Renal cortical epithelial cell (primary cell): ENCODE measurements at places on chromosomes 3 and 15. TPM values are rescaled to one million over a fixed set of nuclear protein-coding genes. Genes with fewer than 3 reads are reported as not detected.

The GOLGA8S gene
- 0.10 TPM in 1 of 2 replicates, not detected in the other for total RNA-seq

The NR2F2 gene
- 6.1 and 37.3 TPM in 2 replicates for total RNA-seq

The SAMMSON gene
- not detected in 2 replicates for total RNA-seq

The ITGA11 gene
- total RNA-seq = under 0.01 and 9.2 TPM in 2 replicates

The MUC13 gene
- total RNA-seq = not detected in 2 replicates

The HYAL1 gene
- total RNA-seq = 7.3 and 22.8 TPM in 2 replicates

The GOLGA6L7 gene
- not detected in 2 replicates for total RNA-seq

The FOXB1 gene
- total RNA-seq = not detected in 2 replicates

The TGM5 gene
- 0.25 and 0.35 TPM in 2 replicates for total RNA-seq

The THPO gene
- total RNA-seq = 0.35 and 0.69 TPM in 2 replicates

The KCNH8 gene
- 0.05 TPM in 1 of 2 replicates, not detected in the other for total RNA-seq

The EID1 gene
- 207 and 216 TPM in 2 replicates for total RNA-seq

The RBP2 gene
- total RNA-seq = not detected in 2 replicates

The HGD gene
- total RNA-seq = 27.3 and 91.5 TPM in 2 replicates

The SPINK8 gene
- total RNA-seq = not detected in 2 replicates

The LAMB2 gene
- 262 and 645 TPM in 2 replicates for total RNA-seq

The KBTBD13 gene
- not detected in 2 replicates for total RNA-seq

The FANCD2OS gene
- total RNA-seq = not detected in 2 replicates

The RLBP1 gene
- total RNA-seq = not detected in 2 replicates

The PTX3 gene
- 2.5 and 12.5 TPM in 2 replicates for total RNA-seq

The OTOL1 gene
- total RNA-seq = not detected in 2 replicates
